ENCODE measurements at places on chromosomes 1 and 21.

GRCh38 chr1:18452550-18452949 lies 28.2 kb upstream of the KLHDC7A start:
- DNase-seq: peak; percentile 58

- DNase-seq: no peak
These were observed 12.6 kb downstream of the KRTAP10-1 start for GRCh38 chr21:44527156-44527982.

GRCh38 chr1:115771847-115772457 lies 3.4 kb upstream of the CASQ2 start:
- DNase-seq: peak; percentile 97

- no peak for DNase-seq
These were observed 131.5 kb upstream of the ZNF648 start for GRCh38 chr1:182192966-182193365.

DNA sequence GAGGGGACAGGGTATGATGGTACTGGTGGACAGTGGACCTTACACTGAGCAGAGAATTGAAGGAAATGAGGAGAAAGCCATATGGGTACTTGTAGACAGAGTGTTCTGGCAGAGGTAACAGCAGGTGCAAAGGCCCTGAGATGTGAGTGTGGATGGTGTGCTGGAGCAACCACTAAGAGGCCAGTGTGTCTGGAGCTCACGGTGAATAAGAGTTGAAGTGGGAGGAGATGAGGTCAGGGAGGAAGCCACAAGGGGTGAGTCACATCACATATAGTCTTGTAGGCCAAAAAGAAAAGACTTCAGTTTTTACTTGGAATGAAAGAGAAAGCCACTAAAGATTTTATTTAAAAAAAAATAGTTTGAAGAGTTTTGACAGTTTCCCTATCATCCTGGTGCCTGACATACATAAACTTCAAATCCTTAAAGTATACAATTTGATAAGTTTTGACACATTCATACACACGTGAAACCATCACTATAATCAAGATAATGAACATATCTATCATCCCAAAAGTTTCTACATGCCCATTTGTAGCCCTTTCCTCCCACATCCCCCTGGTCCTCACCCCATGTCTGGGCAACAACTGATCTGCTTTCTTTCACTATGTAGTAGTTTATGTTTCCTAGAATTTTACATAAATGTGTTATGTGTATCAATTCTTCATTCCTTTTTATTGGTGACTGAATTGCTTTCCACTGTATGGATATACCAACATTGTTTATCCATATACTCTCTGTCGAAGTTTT lies 148.4 kb downstream of the GPATCH2 start:
- no peak for DNase-seq

DNA sequence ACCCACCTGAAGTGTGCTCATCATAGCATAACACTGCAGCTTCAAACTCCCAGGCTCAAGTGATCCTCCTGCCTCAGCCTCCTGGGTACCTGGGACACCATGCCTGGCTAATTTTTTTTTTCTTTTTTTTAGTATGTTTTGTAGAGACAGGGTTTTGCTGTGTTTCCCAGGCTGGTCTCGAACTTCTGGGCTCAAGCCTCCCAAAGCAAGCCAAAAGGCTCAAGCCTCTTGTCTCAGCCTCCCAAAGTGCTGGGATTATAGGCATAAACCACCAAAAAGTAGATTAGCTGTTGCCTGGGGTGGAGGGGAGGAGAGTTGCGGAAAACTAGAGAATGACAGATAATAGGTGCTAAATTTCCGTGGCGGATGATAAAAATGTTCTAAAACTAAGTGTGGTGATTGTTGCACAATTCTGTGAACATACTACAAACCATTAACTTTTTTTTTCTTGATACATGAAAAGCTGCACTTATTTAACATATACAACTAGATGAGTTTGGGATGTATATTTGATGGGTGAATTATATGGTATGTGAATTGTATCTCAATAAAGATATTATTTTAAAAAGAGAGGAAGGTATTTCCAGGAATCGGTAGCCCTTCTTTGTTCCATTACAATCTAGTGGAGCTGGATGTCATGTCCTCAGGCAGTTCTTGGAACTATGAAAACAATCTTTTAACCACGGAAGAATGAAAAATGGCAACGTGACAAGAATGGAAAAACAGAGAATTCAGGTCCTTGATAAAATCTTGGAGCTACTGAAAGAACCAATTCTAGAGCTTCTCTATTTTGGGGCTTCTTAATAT lies 27.3 kb upstream of the MED18 start:
- no peak for DNase-seq

DNA sequence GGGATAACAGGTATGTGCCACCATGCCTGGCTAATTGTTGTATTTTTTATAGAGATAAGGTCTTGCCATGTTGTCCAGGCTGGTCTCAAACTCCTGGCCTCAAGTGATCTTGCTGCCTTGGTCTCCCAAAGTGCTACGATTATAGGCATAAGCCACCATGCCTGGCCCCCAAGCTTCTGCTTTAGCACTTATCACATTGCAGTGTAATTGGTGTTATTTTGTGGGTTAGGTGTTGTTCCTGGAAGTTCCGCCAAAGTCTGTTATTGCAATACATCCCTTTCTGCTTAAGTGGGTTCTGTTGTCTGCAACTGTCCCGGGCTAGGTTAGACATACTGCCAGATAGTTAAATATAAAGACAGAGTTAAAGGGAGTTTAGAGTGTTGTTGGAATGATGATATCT lies 3.4 kb downstream of the ZCCHC17 start:
- no peak for DNase-seq
